ENCODE measurements at places on chromosomes 5 and 9. TPM values are rescaled to one million over a fixed set of nuclear protein-coding genes. Genes with fewer than 3 reads are reported as not detected.

DMRT3 gene
- total RNA-seq = not detected

FOXE1 gene
- total RNA-seq = not detected

SOHLH1 gene
- not detected for total RNA-seq

AQP3 gene
- total RNA-seq = 16.3 TPM

KIF24 gene
- 0.78 TPM for total RNA-seq

CDC20B gene
- total RNA-seq = not detected

C5orf52 gene
- total RNA-seq = not detected

TMEM232 gene
- total RNA-seq = 1.4 TPM

FCN2 gene
- not detected for total RNA-seq

TBC1D13 gene
- total RNA-seq = 16.6 TPM

PCDHGA4 gene
- 7.8 TPM for total RNA-seq

AK1 gene
- 880 TPM for total RNA-seq

OGN gene
- 9.3 TPM for total RNA-seq

DMGDH gene
- 2.0 TPM for total RNA-seq

CCNJL gene
- 10.2 TPM for total RNA-seq

TDRD7 gene
- 8.7 TPM for total RNA-seq

EFNA5 gene
- total RNA-seq = 28.5 TPM

PCDHA12 gene
- not detected for total RNA-seq

ABO gene
- total RNA-seq = 1.5 TPM

IFNA13 gene
- total RNA-seq = not detected

PCDHGA9 gene
- total RNA-seq = 4.2 TPM

ZFP37 gene
- 1.1 TPM for total RNA-seq

AJM1 gene
- 8.6 TPM for total RNA-seq

TMC1 gene
- total RNA-seq = not detected

GLDC gene
- not detected for total RNA-seq

F2RL1 gene
- 0.73 TPM for total RNA-seq

PTGS1 gene
- total RNA-seq = 4.0 TPM

PRDM9 gene
- total RNA-seq = not detected

GADD45G gene
- total RNA-seq = 47.6 TPM

ZNF483 gene
- total RNA-seq = 4.2 TPM

COL27A1 gene
- total RNA-seq = 9.8 TPM

TSSK1B gene
- total RNA-seq = not detected

TCERG1 gene
- 16.4 TPM for total RNA-seq

SLC1A1 gene
- total RNA-seq = 3.2 TPM

GRIA1 gene
- total RNA-seq = not detected

PCDHGC3 gene
- total RNA-seq = 22.5 TPM

SH3PXD2B gene
- 5.4 TPM for total RNA-seq

GRM6 gene
- not detected for total RNA-seq

BTNL8 gene
- total RNA-seq = 0.41 TPM

ENTPD8 gene
- total RNA-seq = not detected

OSMR gene
- total RNA-seq = 14.1 TPM

GLRA1 gene
- total RNA-seq = not detected

DDX4 gene
- not detected for total RNA-seq

CATSPER3 gene
- total RNA-seq = 1.1 TPM

RALGPS1 gene
- total RNA-seq = 15.3 TPM

ASS1 gene
- total RNA-seq = 84.8 TPM

GPR150 gene
- not detected for total RNA-seq

HSPB3 gene
- total RNA-seq = 549 TPM

NSUN2 gene
- total RNA-seq = 34.2 TPM

LEAP2 gene
- 1.1 TPM for total RNA-seq

ADAMTS6 gene
- 0.73 TPM for total RNA-seq

AGPAT2 gene
- 57.9 TPM for total RNA-seq

PCDHGB5 gene
- total RNA-seq = 6.1 TPM

C9orf50 gene
- total RNA-seq = not detected

PJA2 gene
- total RNA-seq = 70.5 TPM

HTR4 gene
- 0.22 TPM for total RNA-seq

CAMK4 gene
- total RNA-seq = 0.11 TPM

Data from Right ventricle myocardium inferior (tissue), 1 donor.